B cell (primary cell): ENCODE measurements at places on chromosomes 3 and 15. TPM values are rescaled to one million over a fixed set of nuclear protein-coding genes. Genes with fewer than 3 reads are reported as not detected.

DNA sequence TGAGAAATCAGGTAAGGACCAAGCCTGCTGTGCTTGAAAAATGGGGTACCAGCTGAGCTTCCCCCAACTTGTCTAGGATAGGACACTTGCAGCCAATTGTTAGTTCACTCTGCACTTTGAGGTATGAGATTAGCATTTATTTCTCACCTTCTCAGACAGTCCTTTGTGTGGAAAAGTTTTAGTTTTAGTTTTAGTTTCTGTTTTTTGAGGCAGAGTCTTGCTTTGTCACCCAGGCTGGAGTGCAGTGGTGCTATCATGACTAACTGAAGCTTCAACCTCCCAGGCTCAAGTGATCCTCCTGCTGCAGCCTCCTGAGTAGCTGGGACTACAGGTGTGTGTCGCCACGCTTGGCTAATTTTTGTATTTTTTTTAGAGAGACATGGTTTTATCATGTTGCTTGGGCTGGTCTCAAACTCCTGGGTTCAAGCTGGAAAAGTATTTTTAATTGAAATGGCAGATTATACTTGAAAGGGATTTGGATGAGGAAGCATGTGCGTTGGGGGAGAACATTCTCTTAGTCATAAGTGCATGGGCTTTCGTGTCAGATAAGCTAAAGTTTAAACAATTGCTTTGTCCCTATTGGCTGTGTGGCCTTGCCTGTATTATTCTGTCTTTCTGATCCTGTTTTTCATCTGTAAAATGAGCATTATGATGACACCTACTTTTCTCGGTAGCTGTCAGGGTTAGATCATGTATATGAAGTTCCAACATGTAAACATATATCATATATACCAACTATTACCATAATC, 25.2 kb upstream of the CCK start:
- peaks cover 5% of the 10 kb centered on the region for H3K4me1 ChIP-seq
- no peaks in the 10 kb centered on the region for H3K27me3 ChIP-seq
- no peak for DNase-seq

DNA sequence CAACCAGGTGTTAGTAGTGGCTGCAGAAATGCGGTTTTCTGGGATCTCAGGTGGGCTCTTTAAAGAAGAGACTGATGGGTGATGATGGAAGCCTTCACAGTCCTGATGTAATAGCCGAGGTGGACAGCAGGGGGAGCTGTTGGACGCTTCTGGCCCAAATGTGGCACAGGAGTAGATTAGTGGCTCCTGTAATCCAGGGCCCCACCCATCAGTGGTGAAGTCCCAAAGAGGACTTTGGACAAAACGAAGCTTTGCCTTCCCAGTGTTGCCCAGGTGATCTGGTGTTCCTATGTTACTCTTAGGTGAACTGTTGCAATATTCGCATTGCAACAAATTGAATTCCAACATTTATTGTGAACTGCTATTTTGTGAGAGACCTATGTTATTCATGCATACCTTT, 31.8 kb upstream of the MYZAP start:
- no peak overlapping the region for H3K4me3 ChIP-seq
- no peaks in the 10 kb centered on the region for H3K27me3 ChIP-seq
- peaks cover 19% of the 10 kb centered on the region for H3K4me1 ChIP-seq
- no peak overlapping the region for H3K27ac ChIP-seq
- no peaks in the 10 kb centered on the region for H3K36me3 ChIP-seq
- DNase-seq = peak; percentile 79

- H3K27ac ChIP-seq = no peak within 1 kb of the TSS
- H3K27me3 ChIP-seq = peaks cover 14% of the 10 kb centered on the region
- H3K36me3 ChIP-seq = no peaks in the 10 kb centered on the region
- H3K4me3 ChIP-seq = no peak within 1 kb of the TSS
These were observed at the start of gene GABRB3 for GRCh38 chr15:26772154-26773066. TSS of gene GABRB3 (minus strand) at chr15:26773066.

GRCh38 chr3:114668099-114668498, 374.3 kb downstream of the TIGIT start:
- H3K4me1 ChIP-seq = no peaks in the 10 kb centered on the region
- H3K4me3 ChIP-seq = no peak overlapping the region
- no peak for DNase-seq
- no peaks in the 10 kb centered on the region for H3K27me3 ChIP-seq

- H3K36me3 ChIP-seq = no peaks in the 10 kb centered on the region
- no peaks in the 10 kb centered on the region for H3K27me3 ChIP-seq
- H3K4me1 ChIP-seq = no peaks in the 10 kb centered on the region
- no peak for DNase-seq
These were observed 165.3 kb downstream of the RYR3 start for GRCh38 chr15:33476076-33476475.

DNA sequence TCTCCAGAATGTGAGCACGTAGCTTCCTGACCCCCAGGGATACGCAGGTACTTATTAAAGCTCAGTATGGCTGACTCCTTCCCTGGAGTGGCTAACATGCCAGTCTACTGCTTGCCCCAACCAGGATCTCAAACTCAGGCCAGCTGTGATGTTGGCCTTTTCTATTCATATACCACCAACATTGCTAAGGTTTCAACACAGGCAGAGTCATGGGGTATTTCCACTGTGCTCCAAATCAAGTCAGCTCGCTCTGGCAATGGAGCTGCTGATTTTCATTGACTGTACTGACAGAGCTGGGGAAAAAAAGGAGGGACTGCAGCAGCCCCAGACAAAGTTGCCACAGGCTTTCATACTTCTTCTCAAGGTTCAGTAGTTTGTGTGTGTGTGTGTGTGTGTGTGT, 87.0 kb downstream of the CFAP20DC start:
- DNase-seq = no peak
- no peaks in the 10 kb centered on the region for H3K4me1 ChIP-seq
- no peaks in the 10 kb centered on the region for H3K27me3 ChIP-seq
- H3K4me3 ChIP-seq = no peak overlapping the region
- no peak overlapping the region for H3K27ac ChIP-seq

- no peak overlapping the region for H3K27ac ChIP-seq
- H3K4me1 ChIP-seq = no peaks in the 10 kb centered on the region
- H3K4me3 ChIP-seq = no peak overlapping the region
These were observed 11.7 kb downstream of the TF start for GRCh38 chr3:133757701-133758567.

- no peak for DNase-seq
- H3K4me1 ChIP-seq = peaks cover 10% of the 10 kb centered on the region
- H3K27ac ChIP-seq = no peak overlapping the region
- no peak overlapping the region for H3K4me3 ChIP-seq
- no peaks in the 10 kb centered on the region for H3K27me3 ChIP-seq
- no peaks in the 10 kb centered on the region for H3K36me3 ChIP-seq
These were observed 469.9 kb upstream of the CBLB start for GRCh38 chr3:106338582-106339214.

DNA sequence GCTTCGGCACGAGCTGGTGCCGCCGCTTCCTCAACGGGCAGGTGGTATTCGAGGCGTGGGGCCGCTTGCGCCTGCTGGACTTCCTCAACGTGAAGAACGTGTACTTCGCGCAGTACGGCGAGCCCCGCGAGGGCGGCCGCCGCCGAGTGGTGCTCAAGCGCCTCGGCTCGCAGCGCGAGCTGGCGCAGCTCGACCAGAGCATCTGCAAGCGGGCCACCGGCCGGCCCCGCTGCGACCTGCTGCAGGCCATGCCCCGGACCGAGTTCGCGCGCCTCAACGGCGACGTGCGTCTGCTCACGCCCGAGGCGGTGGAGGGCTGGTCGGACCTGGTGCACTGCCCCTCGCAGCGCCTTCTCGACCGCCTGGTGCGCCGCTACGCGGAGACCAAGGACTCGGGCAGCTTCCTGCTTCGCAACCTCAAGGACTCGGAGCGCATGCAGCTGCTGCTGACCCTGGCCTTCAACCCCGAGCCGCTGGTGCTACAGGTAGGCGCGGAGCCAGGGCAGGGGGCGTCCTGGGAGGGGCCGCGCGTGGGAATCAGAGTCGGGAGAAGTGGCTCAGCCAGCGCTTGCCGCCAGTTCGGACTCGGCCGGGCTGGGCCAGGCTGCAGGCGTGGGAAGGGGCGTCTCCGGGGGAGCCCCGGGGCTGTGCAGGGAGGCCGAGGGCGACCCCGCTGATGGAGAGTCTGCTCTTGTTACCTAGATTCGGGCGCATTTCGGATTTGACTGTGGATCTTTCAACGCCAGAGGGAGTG, 1.1 kb downstream of the DIPK2A start:
- H3K4me1 ChIP-seq = peaks cover 17% of the 10 kb centered on the region
- H3K4me3 ChIP-seq = peak overlapping the region; percentile 90
- no peaks in the 10 kb centered on the region for H3K27me3 ChIP-seq
- peak overlapping the region; percentile 91 for H3K27ac ChIP-seq

DNA sequence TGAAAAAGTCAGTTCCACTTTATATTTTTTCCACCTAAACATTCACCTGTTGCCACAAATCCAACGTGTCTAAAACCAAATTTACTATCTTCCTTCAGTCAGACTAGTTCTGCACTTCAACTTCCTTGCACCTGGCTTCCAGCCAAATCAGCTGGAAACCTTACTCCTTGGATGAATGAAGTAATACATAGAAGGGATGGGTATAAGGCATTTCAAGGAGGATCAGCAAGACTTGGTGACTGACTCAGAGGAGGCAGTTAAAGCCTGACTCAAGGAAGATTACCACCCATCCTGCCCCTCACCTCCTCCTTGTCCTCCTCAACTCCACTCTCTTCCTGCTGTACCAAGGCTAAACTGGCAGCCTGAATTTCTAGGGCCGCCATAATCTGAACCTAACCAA, 37.1 kb downstream of the QTRT2 start:
- no peak overlapping the region for H3K27ac ChIP-seq
- no peak overlapping the region for H3K4me3 ChIP-seq
- no peaks in the 10 kb centered on the region for H3K36me3 ChIP-seq
- no peaks in the 10 kb centered on the region for H3K4me1 ChIP-seq
- no peaks in the 10 kb centered on the region for H3K27me3 ChIP-seq

- no peaks in the 10 kb centered on the region for H3K36me3 ChIP-seq
- H3K4me1 ChIP-seq = peaks cover 26% of the 10 kb centered on the region
- H3K4me3 ChIP-seq = no peak overlapping the region
These were observed 120.9 kb downstream of the FOXP1 start for GRCh38 chr3:71462586-71462985.

DNA sequence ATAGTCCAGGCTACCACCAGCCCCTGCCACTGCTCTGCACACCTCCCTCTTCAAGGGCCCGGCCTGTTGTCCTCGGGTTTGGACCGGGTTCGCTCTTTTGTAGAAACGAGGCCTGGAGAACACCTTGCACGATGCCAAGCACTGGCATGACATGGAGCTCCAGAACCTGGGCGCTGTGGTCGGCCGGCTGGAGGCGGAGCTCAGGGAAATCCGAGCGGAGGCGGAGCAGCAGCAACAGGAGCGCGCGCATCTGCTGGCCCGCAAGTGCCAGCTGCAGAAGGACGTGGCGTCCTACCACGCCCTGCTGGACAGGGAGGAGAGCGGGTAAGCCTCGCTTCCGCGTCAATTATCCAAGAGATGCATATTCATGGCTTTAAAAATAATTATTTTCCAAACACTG, 72.4 kb downstream of the BFSP2 start:
- H3K4me1 ChIP-seq = peaks cover 56% of the 10 kb centered on the region
- DNase-seq = no peak
- H3K27me3 ChIP-seq = no peaks in the 10 kb centered on the region
- no peak overlapping the region for H3K27ac ChIP-seq
- H3K4me3 ChIP-seq = no peak overlapping the region

- DNase-seq = no peak
- H3K27ac ChIP-seq = no peak overlapping the region
- no peak overlapping the region for H3K4me3 ChIP-seq
These were observed 317.5 kb upstream of the IGF1R start for GRCh38 chr15:98330692-98331435.

DNA sequence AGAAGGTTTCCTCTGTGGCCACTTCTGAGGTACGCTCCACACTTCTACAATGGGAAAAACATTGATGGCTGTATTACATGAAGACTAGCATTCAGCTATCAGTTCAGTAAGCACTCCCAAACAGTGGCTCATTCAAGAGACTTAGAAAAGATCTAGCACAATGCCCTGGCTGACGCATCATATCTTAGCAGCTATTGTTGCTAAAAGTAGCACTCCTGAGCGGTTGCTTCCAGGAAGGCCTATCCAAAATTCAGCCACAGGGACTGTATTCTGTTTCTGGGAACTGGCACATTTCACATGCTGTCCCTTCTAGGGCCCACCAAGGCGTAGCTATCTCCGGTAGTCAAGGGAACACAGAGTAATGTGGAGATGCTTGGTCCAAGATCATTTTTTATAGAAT, 21.2 kb upstream of the SPRED1 start:
- H3K4me1 ChIP-seq = no peaks in the 10 kb centered on the region
- H3K27ac ChIP-seq = no peak overlapping the region
- H3K27me3 ChIP-seq = no peaks in the 10 kb centered on the region
- no peak overlapping the region for H3K4me3 ChIP-seq
- DNase-seq = no peak

DNA sequence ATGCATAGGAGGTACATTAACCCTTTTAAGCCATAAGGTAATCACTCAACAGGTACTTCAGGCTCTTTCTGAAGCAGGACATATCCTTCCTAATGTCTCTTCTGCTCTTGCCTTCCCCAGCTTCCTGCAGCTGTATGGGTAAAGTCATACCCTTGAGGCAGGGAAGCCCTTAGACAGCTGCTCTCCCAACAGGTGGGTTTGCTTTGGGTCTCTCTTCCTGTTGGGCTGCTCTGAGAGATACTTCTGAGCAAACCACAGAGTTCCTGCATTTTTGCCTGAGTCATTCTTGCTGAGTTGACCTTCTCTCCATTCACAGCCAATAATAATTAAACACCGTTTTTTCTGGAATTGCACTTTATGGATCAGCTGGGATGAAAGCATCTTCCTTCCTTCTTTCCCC, 2.0 kb upstream of the TRAT1 start:
- no peak overlapping the region for H3K27ac ChIP-seq
- no peak overlapping the region for H3K4me3 ChIP-seq
- H3K27me3 ChIP-seq = no peaks in the 10 kb centered on the region
- H3K36me3 ChIP-seq = no peaks in the 10 kb centered on the region
- H3K4me1 ChIP-seq = no peaks in the 10 kb centered on the region
- no peak for DNase-seq

- DNase-seq = peak; percentile 80
- no peaks in the 10 kb centered on the region for H3K36me3 ChIP-seq
- peak overlapping the region; percentile 49 for H3K27ac ChIP-seq
- H3K4me3 ChIP-seq = peak overlapping the region; percentile 96
- peaks cover 49% of the 10 kb centered on the region for H3K4me1 ChIP-seq
These were observed 1.6 kb upstream of the MCTP2 start for GRCh38 chr15:94229591-94230369.

DNA sequence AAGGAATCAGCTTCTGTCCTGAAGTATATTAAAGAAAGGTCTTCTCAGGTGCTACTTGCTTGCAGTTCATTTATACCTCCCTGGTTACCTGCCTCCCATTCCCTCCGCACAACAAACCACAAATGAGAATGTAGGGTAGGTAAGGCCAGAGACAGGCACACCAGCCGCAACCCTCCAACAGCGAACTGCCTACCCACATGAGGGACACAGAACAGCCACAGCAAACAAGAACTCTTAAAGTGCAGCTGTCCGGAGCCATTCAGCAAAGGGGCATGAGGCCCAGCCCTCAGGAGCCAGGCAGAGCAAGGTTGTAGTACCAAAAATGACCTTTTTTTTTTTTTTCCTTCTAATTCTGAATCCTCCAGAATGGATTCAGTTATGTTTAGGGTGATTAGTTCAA, 52.4 kb downstream of the SPSB4 start:
- DNase-seq = no peak
- H3K27me3 ChIP-seq = no peaks in the 10 kb centered on the region
- H3K36me3 ChIP-seq = no peaks in the 10 kb centered on the region
- H3K27ac ChIP-seq = no peak overlapping the region
- no peak overlapping the region for H3K4me3 ChIP-seq

The BRPF1 gene
- polyA plus RNA-seq = 22.2 and 24.4 TPM in 2 replicates

The MAPK6 gene
- 3.2 and 12.3 TPM in 2 replicates for polyA plus RNA-seq

The ADAMTSL3 gene
- polyA plus RNA-seq = 0.01 TPM in 1 of 2 replicates, not detected in the other

The ARGFX gene
- not detected in 2 replicates for polyA plus RNA-seq

The PRR23B gene
- not detected in 2 replicates for polyA plus RNA-seq
